ENCODE measurements at places on chromosomes 1 and 21.

DNA sequence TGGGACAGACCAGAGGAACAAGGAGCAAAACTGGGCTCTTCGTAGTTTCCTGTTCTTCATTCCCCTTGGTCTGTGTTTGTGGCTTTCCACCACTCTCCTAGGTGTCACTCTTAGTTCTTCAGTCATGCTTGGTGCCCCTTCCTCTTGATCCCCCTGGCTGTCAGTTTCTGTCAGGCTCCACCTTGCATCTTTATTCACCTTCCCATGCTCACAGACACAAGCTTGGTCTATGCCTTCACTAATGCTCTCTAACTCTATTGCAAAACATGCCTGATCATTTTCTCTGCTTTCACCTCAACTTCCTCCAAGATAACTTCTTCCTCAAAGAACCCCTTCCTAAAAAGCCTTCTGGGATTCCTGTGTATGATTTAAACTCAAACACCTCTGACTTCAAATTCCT is 122.9 kb downstream of the GLUL start:
- peak; percentile 78 for DNase-seq

- DNase-seq: no peak
These were observed 8.8 kb upstream of the CTBS start for GRCh38 chr1:84582802-84583587.

- DNase-seq: no peak
These were observed 16.6 kb upstream of the S100A11 start for GRCh38 chr1:152053375-152053774.

- DNase-seq: no peak
These were observed 66.2 kb downstream of the ATP2B4 start for GRCh38 chr1:203692565-203693470.

DNA sequence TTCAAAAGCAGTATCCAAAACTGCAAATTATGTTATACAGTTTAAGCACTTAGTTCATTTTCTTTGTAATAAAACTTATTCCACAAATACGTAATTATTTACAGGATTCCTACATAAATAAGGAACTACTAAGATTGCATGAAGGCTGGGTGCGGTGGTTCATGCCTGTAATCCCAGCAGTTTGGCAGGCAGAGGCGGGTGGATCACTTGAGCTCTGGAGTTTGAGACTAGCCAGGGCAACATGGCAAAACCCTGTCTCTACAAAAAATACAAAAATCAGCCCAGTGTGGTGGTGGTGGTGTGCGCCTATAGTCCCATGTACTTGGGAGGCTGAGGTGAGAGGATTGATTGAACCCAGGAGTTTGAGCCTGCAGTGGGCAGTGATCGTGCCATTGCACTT is 69.3 kb downstream of the POU2F1 start:
- no peak for DNase-seq

DNA sequence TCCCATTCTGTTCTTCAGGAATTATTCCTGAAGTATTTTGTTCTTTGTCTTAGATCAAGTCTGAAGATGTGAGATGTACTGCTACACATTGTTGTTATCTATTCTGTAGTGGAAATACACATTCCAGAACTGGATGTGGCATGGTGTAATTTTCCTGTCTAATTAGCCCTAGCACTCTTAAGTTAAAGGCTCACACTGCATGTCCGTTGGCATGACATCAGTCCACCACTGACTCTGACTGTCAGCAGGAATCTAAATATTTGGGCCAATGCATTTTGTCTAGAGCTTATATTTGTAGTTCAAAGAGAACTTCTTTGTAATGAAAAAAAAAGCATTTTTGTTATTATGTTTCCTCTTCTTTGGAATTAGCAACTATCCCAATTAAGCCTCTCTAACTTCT is 201.0 kb downstream of the S1PR1 start:
- DNase-seq: no peak

DNA sequence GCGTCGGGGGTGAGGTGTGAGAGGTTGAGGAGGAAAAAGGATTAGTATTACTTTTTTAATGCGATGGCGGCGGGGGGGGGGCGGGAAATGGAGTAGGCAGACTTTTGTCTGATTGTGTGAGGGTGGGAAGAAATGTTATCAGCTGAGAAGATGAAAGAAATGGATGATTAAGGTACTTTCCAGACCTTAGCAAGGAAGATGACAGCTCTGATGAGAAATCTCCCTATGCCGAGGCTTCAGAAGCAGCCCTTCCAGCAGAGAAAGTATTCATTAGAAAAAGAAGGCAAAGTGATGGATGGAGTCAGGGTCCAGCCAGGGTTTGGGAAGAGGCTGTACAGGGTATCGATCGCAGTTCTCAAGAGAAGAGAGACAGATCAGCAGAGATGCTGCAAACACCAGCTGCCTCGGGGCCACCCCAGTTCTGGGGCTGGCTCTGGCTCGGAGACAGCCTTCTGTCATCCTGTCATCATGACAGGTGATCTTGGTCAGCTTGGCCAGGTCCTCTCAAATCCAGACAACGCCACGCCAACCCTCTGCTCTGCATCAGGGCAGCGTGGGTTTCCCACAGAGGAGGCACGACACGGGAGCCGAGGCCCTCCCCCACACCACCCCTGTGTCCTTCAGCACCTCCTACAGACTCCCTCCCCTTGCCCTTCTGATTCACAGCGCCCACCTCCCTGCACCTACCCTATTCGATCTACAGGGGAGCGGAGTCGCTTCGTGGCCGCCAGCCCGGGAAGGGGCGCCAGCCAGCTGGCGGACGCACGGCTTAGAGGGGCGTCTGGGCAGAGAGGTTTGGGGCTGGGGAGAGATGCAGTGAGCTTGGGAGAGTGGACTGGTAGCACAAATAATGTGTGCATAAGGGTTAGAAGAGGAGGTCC is 674 bp upstream of the ATXN7L2 start:
- DNase-seq: no peak

DNA sequence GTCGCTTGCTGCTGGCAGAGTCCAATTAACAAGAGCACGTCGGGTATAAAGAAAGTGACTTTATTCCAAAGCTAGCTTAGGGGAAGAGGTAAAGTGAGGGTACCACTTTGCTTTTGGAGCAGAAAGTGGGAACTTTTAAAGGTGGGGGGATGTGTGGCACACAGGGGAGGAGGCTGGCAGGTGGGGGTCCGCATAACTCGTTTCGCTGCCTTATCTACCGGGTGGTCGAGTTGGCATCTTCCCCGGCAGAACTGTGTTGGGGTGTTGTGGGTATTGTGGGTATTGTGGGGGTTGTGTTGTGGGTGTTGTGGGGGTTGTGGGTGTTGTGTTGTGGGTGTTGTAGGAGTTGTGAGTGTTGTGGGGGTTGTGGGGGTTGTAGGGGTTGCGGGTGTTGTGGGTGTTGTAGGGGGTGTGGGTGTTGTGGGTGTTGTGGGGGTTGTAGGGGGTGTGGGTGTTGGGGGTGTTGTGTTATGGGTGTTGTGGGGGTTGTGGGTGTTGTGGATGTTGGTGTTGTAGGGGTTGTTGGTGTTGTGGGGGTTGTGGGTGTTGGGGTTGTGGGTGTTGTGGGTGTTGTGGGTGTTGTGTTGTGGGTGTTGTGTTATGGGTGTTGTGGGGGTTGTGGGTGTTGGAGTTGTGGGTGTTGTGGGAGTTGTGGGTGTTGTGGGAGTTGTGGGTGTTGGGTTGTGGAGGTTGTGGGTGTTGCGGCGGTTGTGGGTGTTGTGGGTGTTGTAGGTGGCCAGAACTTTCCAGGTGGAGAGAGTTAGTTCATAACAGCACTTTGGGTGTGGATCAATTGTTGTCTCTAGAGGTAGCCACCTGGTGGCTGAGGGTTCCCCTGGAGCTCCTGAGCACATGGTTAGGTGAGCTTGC is 52.7 kb downstream of the AGPAT3 start:
- no peak for DNase-seq

GRCh38 chr21:16504766-16505165 is 775.0 kb downstream of the USP25 start:
- no peak for DNase-seq

DNA sequence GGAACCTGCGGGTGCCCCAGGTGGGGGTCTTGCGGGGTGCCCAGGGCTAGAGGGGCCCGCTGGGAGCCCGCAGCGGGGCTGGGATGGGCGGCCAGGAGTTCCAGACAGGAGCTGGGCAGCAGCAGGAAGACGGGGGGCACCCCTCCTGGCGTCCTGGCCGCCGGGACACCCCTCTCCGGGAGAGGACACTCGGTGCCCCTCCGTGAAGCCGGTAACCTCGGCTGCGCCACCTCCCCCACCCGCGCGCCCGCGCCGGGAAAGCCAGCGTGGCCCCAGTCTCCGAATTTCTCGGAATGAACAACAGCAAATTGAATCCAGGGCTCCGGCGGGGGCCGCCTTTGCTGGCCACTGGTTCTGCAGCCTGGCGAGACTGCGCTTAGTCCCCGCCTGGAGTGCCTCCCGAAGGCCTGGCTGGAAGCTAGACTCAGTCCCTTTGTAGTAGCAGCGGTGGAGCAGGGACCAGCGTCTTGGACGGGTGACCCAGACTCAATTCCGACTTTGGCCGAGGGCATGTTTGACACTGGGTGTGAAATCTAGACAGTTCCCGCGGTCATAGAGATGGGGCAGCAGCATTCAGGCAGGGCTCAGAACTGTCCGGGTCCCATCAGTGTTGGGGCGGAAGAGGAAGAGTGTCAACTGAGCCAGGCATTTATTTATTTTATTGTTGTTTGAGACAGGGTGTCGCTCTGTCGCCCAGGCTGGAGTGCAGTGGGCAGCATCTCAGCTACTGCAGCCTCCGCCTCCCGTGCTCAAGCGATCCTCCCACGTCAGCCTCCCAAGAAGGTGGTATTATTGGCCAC is 773 bp downstream of the IFNGR2 start:
- DNase-seq: no peak

- no peak for DNase-seq
These were observed 1.6 kb downstream of the HSPB7 start for GRCh38 chr1:16015960-16016901.
